Kidney (tissue), 22 donors: ENCODE measurements at places on chromosomes 5 and 9. TPM values are rescaled to one million over a fixed set of nuclear protein-coding genes. Genes with fewer than 3 reads are reported as not detected.

GRCh38 chr5:72503888-72504491 lies 3.2 kb downstream of the ZNF366 start:
- peak overlapping the region; percentile 26 for H3K4me3 ChIP-seq
- no peak for DNase-seq
- H3K4me1 ChIP-seq: no peaks in the 10 kb centered on the region
- no peaks in the 10 kb centered on the region for H3K36me3 ChIP-seq
- no peak overlapping the region for H3K27ac ChIP-seq

DNA sequence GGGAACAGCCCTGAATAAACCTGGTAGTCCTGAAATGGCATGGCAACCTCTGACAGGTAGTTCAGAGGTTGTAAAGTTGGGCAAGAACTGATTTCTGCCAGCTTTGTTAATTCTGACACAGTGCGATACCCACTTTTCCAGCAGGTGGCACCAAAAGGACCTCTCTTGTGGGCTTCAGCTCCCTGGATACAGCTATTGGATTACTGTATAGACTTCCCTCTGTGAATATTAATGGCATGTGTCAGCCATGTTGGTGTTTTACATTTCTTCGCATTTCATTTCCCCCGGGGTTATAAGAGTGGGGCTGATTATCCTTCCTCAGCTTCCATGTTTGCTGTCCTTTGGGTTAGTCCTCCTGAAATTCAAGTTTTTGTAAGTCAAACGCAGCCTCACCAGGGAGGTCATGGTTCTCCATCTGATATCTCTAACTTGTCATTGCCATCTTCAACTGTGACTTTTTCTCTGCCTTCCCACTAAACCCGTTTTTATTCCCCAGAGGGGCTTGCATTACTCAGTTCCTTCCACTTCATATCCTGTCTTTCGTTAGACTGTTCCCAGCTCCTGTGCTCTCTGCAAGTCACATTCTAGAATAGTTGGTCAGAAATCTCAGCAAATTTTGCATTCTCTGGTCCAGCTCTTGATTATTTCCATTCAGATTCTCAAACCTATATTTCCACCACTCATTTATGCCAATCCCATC lies 135.6 kb downstream of the LIFR start:
- no peak overlapping the region for H3K4me3 ChIP-seq
- no peaks in the 10 kb centered on the region for H3K4me1 ChIP-seq
- H3K27ac ChIP-seq: no peak overlapping the region
- no peaks in the 10 kb centered on the region for H3K36me3 ChIP-seq
- H3K27me3 ChIP-seq: no peaks in the 10 kb centered on the region

- no peaks in the 10 kb centered on the region for H3K4me1 ChIP-seq
- H3K4me3 ChIP-seq: peak overlapping the region; percentile 18
- no peaks in the 10 kb centered on the region for H3K27me3 ChIP-seq
- H3K27ac ChIP-seq: peak overlapping the region; percentile 69
- H3K36me3 ChIP-seq: no peaks in the 10 kb centered on the region
Measured at GRCh38 chr5:17020678-17021601, 84.9 kb upstream of the MYO10 start.

DNA sequence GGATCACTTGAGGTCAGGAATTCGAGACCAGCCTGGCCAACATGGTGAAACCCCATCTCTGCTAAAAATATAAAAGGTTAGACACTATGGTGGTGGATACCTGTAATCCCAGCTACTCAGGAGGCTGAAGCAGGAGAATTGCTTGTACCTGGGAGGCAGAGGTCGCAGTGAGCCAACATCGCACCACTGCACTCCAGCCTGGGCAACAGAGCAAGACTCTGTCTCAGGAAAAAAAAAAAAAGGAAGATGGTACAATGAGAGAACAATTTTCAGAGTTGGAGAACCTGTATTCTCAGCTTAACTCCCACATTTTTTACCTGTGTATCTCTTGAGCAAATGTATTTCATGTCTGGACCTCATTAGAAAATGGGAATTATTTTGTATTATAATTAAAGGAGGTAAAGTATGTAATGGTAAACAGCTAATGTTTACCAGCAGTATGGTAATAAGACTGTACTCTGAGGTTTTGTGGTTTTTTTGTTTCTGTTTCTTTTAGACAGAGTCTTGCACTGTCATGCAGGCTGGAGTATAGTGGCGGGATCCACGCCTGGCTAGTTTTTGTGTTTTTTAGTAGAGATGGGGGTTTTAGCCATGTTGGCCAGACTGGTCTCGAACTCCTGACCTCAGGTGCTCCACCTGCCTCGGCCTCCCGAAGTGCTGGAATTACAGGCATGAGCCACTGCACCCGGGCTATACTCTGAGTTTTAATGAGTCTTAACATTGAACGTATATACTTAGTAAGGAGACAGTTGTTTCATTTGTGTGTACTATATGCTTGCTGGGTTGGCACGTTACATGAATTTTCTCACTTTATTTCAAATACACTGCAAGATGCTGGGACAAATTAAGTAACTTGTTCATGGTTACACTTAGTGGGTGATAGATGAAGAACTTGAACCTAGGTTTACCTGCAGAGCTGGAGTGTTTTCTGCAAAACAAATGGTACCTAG lies 16.2 kb downstream of the UHRF2 start:
- H3K27me3 ChIP-seq: no peaks in the 10 kb centered on the region
- no peak for DNase-seq
- H3K4me1 ChIP-seq: peaks cover 4% of the 10 kb centered on the region
- H3K4me3 ChIP-seq: no peak overlapping the region
- H3K36me3 ChIP-seq: no peaks in the 10 kb centered on the region

DNA sequence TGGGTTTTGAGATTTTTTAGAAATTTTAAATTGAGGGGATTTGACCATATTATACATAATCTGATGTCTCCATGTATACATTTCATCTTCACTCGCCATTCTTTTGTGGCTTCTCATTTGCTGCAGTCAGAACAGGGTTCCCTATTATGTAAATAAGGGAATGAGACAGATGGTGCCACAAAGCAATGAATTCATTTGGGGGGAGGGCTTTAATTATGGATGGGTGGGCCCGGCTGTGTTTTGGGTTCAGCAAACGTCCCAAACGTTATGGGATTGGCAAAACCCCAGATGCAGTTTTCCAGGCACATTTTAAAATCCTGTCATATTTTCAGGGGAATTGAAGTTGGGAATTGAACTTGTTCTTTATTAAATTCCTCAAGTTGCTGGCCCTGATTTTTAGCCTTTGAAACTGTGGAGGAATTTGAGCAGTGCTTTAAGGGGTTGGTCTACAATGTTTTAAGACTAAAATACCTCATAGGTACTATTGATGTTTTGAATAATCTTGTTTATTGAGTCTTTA lies 558.5 kb upstream of the ZNF462 start:
- DNase-seq: no peak
- no peak overlapping the region for H3K4me3 ChIP-seq
- H3K27me3 ChIP-seq: no peaks in the 10 kb centered on the region
- H3K27ac ChIP-seq: no peak overlapping the region

GRCh38 chr5:150729859-150730258 lies 29.0 kb downstream of the DCTN4 start:
- DNase-seq: no peak
- H3K27me3 ChIP-seq: no peaks in the 10 kb centered on the region
- H3K27ac ChIP-seq: no peak overlapping the region

DNA sequence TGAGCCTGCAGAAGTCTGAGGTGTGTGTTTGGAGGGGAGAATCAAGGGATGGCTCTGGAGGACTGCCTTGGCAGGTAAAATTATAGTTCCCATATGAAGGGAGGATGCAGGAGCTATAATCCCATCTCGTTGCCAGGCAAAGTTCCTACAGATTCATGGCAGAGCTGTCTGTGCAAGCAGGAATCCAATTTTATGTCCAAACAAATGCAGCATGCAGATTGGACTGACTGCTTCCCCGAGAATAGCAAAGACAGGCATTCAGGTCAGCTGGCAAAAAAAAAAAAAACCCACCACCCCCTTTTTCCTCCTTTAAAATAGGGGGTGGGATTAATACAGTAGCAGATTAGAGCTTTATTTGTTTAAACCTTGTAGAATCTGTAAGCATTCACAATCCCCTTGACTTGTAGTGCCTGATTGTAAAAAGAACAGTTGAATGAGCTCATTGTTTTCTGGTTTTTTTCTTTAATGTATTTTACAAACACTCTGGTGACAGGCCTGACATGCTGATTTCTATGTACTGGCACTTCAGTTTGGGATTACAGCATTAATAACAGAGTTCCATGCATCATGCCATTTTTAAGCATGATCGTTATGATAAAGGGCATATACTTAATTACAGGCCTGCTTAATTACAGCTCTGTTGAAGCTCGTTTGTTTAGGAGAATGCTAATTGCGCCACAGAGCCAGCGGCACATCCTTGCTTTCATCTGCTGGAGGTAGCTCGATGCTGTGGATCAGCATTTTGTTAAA lies 141.4 kb upstream of the LMX1B start:
- no peaks in the 10 kb centered on the region for H3K4me1 ChIP-seq
- H3K36me3 ChIP-seq: no peaks in the 10 kb centered on the region
- H3K27ac ChIP-seq: no peak overlapping the region

GRCh38 chr5:3595006-3595961 lies at the start of gene IRX1:
Gene IRX1 (plus strand): TSS chr5:3595832. CDS start chr5:3596106, 274 bp downstream.
- H3K4me3 ChIP-seq: no peak within 1 kb of the TSS
- H3K27me3 ChIP-seq: peaks cover 56% of the 10 kb centered on the region
- peak; percentile 80 for DNase-seq

DNA sequence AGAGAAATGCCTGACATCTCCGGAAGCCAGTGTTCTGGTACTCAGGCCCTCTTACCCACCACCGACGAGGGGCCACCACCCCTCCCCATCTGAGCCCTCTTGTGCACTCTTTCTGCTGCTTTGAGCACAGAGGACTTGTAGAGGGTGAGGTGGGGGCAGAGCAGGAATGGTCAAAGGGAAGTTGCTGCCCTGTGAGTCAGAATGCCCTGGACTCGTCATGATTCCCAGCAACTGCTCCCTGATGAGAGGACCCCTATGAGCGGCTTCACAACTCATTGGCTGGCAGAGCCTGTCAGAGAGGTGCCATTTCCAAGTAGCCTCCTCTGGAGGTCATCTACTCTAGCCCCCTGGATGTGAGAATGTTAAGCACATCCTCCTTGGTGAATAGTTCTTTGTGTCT lies 845 bp downstream of the ECSCR start:
- no peaks in the 10 kb centered on the region for H3K27me3 ChIP-seq
- no peak for DNase-seq
- H3K4me3 ChIP-seq: peak overlapping the region; percentile 38
- no peaks in the 10 kb centered on the region for H3K36me3 ChIP-seq
- H3K27ac ChIP-seq: no peak overlapping the region
- no peaks in the 10 kb centered on the region for H3K4me1 ChIP-seq

DNA sequence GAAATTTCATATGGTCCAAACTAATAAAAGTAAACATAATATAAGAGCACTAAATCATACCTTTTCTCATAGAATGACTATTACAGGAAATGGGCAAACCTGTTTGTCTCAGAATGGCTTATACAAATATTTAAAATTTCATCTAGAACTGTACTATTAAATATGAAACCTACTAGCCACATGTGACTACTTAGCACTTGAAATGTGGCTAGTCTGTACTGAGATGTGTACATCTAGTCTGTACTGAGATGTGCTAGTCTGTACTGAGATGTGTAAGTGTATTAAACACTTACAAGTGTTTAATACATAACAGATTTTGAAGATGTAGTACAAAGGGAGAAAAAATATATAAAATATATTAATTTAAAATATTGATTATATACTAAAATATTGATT lies 22.4 kb downstream of the ABITRAM start:
- H3K36me3 ChIP-seq: no peaks in the 10 kb centered on the region
- no peak overlapping the region for H3K4me3 ChIP-seq
- no peak overlapping the region for H3K27ac ChIP-seq

DNA sequence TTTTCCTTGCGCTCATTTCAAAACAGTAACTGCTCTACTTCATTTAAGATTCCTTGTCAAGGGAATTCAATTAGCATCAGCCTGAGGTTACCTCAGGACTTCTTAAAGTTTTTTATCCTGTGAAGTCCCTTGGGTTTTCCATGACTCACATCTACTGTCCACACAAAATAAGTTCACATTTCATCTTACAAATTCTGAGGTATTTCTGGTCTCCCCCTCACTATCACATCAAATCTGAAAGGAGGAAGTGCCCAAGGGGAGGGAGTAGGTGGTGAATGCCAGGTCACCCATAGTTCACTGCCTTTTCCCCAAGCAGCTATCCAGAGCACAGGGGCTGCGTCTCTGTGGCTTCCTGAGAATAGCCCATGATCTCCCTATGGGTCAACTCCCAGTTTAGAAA lies 227.1 kb upstream of the NREP start:
- H3K4me1 ChIP-seq: no peaks in the 10 kb centered on the region
- no peak for DNase-seq
- no peak overlapping the region for H3K27ac ChIP-seq
- no peaks in the 10 kb centered on the region for H3K27me3 ChIP-seq
- H3K36me3 ChIP-seq: no peaks in the 10 kb centered on the region

DNA sequence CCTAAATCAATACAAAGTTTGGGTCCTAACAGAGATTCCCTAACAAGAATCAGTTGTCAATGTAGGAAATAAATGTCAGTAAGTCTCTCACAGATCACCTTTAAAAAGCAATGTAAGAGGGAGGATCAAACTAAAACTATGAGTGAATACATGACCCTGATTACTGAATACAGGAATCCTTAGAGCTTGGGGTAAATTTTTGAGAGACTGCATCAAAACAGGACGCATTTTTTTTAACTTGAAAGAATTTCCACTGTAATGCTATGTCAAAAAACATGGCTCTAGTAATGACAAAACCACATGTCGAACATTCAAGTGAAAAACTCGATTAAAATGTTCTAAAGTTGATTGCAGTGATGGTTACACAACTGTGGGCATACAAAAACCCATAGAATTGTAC lies 21.9 kb downstream of the ZDHHC21 start:
- H3K36me3 ChIP-seq: no peaks in the 10 kb centered on the region
- DNase-seq: no peak
- no peak overlapping the region for H3K27ac ChIP-seq
- no peak overlapping the region for H3K4me3 ChIP-seq
- H3K27me3 ChIP-seq: no peaks in the 10 kb centered on the region
- no peaks in the 10 kb centered on the region for H3K4me1 ChIP-seq

GRCh38 chr5:96881511-96882115 lies 5.3 kb downstream of the ERAP2 start:
- H3K27ac ChIP-seq: no peak overlapping the region
- H3K4me1 ChIP-seq: no peaks in the 10 kb centered on the region
- DNase-seq: no peak
- H3K4me3 ChIP-seq: no peak overlapping the region
- no peaks in the 10 kb centered on the region for H3K27me3 ChIP-seq

DNA sequence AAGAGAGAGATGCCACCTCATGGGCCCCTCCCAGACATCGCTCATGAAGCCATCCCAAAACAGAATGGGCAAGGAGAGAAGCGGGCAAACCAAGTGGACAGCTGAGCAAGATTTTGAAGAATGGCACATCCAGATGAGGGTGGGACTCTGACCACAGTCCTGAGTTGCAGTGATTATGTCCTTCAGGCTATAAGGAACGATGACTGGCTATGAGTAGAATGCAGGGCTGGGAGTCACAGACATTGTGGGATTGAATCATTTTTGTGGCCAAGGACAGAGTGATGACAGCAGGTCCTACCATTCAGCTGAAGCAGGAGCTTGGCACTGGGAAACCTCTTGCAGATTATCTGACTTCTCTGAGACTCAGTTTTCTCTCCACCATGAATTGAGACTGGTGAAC lies 245.7 kb upstream of the SLC30A5 start:
- no peaks in the 10 kb centered on the region for H3K27me3 ChIP-seq
- H3K36me3 ChIP-seq: no peaks in the 10 kb centered on the region
- DNase-seq: no peak
- no peak overlapping the region for H3K4me3 ChIP-seq
- no peak overlapping the region for H3K27ac ChIP-seq

Gene SLC34A1
- total RNA-seq: 0.91 TPM

Gene EGR1
- 68.6 TPM for total RNA-seq

Gene MCTP1
- 19.3 TPM for total RNA-seq

Gene ACO1
- 36.8 TPM for total RNA-seq

Gene SPRY4
- total RNA-seq: 16.6 TPM
